ENCODE measurements at places on chromosomes 6 and 20.

DNA sequence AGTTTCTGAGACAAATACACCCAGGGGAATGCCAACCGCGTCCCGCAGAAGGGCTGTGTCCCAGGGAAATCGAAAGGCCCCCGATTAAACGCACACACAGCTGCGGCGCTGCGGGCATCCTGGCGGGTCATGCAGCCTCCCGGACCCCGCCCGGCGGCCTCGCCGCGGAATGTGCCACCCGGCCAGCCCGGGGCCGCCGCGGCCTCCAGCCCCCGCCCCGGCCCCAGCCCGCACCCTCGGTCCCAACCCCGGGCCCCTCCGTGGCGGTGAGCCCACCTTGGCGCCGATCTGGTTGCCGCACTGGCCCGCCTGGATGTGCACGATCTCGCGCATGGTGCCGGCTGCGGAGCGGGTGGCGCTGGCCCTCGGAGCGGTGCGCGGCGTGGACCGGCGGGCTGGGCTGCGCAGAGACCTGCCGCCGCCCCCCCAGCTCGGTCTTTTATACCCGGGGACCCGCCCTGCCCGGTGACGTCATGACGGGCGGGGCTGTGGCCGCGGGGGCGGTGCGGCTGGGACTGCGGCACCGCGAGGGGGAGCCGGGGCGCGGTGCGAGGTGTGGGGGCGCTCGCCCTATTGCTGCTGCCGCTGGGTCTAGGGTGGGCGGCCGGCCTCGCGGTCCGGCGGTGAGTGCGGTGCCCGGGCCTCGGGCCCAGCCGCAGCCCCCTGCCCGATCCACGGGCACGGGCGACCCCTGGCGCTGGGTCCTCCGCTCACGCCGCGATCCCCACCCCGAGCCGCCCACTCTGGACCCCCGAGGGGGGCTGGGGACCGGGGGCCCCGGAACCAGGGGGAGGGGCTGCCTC lies at the start of gene TUBB2A:
TUBB2A (minus strand) TSS at position 414 of the 803 bp plus-strand sequence; CDS start at position 333, 81 bp downstream.
- peak; percentile 65 for DNase-seq

DNA sequence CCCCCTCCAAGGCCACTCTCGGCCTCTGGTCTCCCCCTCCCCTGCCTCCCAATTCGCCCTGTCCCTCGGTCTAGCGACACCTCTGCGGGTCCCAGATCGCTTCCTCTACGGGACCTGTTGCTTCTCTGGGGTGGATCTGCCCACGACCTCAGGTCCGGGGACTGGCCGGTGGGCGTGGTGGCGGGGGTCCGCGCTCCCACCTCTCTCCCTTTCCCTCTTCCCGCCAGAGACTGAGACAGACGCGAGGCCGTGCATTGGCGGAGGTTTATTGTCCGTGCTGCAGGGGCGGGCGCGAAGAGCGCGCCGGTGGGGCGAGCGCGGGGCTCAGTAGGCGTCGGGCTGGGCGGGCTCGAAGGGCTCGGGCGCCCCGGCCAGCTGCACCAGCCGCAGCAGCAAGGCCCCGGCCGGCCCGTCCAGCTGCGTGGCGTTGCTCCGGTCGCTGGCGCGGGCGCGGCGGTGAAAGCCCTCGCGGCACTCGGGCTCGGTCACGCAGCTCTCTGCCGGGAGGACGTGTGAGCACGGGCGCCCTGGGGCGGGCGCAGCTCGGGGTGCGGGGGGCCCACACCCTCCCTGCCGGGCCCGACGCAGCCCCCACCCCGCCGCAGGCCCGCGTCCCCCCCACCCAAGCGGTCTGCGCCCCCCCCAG lies 2.1 kb downstream of the AVP start:
- DNase-seq: no peak

- no peak for DNase-seq
Measured at GRCh38 chr6:127858727-127859391, 42.0 kb downstream of the THEMIS start.

- no peak for DNase-seq
Measured at GRCh38 chr6:6234963-6235362, 85.5 kb downstream of the F13A1 start.

DNA sequence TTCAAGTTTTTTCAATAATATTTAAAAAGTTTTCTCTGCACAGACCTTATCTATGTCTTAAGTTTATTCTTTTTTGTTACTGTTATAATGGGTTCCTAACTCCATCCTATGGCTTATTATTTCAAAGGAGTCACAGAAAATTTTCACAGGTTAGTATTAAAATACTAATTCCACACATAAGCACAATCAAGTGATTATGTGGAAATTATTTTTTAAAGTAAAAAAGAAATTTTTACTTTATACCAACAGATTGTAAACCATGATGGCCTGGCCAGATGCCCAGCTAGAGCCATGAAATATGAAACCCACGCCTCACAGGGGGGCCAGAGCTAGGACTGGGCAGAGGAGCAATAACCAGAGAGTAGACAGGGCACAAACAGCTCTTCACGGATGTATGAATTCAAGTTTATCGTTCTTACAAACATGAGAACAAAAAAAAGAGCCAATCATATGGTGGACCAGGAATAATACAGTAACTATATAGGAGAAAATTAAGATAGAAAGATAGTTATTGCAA lies 34.0 kb downstream of the NUDT3 start:
- DNase-seq: no peak

DNA sequence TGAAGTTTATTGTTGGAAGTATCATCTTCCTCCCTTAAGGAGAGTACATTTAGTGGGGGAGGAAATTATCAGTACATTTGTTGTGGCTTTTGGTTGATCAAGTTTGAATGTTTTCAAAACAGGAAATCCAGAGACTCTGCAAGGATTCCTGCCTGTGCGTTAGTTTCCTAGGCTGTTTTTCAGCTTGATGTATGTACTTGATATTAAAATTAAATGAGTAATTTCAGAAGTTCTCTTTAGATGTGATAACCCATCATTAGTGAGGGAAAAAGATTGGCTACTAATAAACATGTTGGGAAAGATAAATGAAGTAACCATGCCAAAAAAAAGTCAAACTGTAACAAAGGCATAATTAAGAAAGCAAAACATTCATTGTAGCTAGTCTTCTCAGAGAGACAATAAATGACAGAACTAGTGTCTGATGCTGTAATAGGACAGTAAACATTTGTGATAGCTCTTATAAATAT lies 88.0 kb upstream of the TULP1 start:
- DNase-seq: no peak

DNA sequence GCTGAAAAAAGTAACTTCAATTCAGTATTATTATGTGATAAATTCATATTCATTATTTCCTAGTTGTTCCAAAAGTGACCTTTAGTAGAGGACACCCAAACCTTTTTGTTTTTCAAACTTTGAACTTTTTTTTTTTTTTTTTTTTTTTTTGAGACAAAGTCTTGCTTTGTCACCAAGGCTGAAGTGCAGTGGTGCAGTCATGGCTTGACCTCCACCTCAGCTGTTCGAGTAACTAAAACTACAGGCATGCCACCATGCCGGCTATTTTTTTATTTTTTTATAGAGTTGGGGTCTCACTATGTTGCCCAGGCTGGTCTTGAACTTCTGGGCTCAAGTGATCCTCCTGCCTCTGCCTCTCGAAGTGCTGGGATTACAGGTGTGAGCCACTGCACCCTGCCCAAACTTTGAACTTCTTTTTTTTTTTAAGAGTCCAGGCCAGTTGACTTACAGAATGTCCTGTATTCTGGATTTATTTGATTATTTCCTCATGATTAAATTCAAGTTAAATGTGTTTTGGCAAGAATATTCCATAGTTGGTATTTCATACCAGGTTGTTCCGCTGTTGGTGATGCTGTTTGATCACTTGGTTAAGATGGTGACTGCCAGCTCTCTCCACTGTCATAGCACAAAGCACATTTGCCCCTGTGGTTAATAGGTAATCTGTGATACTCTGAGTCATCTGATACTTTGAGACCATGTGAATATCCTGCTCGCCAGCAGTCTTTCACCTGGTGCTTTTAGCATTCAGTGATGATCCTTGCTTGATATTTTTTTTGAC lies 48.0 kb downstream of the VAPB start:
- no peak for DNase-seq

- no peak for DNase-seq
Measured at GRCh38 chr20:60283281-60283680, 325.1 kb downstream of the CDH26 start.

DNA sequence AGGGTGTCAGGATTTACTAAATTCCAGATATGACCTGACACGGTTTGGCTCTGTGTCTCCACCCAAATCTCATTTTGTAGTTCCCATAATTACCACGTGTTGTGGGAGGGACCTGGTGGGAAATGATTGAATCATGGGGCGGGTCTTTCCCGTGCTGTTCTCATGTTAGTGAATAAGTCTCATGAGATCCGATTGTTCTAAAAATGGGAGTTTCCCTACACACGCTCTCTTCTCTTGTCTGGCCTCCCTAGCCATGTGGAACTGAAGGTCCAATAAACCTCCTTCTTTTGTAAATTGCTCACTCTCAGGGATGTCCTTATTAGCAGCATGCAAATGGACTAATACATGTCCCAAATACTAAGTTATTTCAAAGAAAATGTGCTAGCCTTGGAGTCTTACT lies 121.1 kb downstream of the CENPW start:
- DNase-seq: no peak

GRCh38 chr6:107832151-107833056 lies 8.3 kb upstream of the SCML4 start:
- no peak for DNase-seq

Measured in T1000 (cell line).